DND-41 (cell line): ENCODE measurements at places on chromosomes 3 and 15.

GRCh38 chr15:76730262-76730661 lies 174.9 kb downstream of the SCAPER start:
- DNase-seq: no peak

GRCh38 chr3:172601066-172601832 lies 78.0 kb upstream of the TNFSF10 start:
- DNase-seq: no peak

DNA sequence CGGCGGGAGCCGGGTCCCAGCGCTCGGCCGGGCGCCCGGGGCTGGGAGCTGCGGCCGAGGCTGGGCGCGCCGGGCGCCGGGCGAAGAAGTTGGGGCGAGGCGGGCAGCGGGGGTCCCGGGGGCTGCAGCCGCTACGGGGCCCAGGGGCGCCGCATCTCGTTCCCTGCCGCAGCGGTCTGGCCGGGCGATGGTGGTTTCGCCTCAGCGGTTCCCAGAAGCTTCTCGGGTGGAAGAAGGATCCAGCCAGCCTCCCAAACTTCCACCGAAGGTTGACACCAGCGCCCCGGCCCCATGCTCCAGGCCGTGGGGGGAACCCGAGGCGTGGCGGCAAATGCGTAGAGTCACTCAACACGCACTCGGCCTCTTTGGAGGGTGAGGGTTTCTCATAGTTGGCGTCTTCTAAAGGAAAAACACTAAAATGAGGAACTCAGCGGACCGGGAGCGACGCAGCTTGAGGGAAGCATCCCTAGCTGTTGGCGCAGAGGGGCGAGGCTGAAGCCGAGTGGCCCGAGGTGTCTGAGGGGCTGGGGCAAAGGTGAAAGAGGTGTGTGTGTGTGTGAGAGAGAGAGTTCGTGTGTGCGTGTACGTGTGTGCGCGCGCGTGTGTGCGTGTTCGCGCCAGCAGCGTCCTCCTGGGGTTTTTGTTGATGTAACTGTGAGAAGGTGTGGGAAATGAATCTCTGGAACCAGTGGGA lies 940 bp downstream of the BOC start:
- DNase-seq: no peak

DNA sequence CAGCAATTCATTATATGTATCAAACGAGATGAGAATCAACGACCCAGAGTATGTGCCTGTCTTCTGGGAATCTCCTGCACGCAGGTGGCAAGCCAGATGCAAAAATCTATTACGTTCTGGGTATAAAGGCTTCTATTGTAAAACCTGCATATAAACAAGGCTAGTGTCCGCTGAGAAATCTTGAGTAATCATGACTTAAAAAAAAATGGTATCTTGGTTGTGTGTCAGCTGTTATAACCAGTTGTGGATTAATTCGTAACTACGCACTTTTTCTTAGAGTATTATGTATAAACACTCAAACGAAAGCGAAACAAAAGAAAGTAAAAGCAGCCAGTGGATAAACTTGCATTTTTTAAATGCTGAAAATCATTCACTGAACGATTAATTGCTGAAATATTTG lies 509.1 kb downstream of the RSL24D1 start:
- no peak for DNase-seq

GRCh38 chr15:82298520-82298919 lies 35.9 kb downstream of the SAXO2 start:
- DNase-seq: no peak

DNA sequence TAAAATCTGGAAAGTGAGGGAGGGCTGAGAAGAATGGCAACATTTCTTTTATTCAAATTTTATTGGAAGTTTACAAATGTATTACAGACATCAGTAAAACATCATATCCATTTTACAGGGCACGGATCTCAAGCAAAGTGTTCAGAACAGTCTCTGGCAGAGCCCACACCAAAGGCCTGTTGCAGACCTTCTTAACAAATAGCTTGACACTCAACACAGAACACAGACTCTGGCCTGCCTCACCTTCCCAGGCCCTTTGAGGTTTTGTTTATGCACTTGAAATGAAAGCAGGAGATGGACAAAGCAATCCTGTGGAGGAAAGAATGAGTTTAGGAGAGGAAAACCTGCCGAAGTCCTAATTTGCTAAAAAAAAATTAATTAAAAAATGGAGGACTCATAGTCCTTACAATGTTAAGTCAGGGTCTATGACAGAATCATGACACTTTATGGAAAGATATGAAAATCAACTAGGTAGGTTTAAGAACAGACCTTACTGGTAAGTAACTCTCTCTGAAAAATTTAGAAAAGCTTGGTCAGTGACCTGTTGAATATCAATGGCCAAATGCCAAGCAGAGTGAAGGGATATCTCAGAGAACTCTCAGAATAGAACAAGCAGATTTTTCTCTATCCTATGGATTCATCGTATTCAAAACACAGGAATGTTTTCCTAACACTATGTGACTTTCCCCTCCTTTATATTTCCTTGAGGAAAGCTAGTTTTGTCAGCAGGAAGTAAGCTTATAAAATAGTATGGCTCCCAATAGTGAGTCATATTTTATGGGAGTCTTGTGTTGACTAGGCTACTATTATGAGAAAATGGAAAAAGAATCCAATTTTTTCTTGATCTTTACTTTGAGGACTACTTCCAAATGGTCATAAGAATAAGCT lies 70.8 kb upstream of the PSMD6 start:
- no peak for DNase-seq

DNA sequence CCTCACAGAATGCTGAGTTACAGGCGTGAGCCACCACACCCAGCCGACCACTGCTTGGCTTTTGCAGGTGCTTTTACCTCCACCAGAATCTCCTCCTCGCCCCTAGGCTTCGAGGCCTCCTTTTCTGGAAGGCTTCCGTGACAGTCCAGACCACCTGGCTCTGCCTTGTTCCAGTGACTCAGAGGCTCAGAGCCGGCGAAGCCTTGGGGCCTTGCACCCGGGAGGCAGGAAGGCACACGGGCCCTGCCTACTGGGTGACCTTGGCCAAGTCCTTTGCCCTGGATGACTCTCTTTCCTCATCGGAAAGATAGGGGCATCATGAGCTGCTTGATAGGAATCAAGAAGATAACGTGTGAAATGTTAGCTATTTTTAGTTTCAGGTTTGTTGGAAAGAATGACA lies 31.3 kb upstream of the FURIN start:
- no peak for DNase-seq

DNA sequence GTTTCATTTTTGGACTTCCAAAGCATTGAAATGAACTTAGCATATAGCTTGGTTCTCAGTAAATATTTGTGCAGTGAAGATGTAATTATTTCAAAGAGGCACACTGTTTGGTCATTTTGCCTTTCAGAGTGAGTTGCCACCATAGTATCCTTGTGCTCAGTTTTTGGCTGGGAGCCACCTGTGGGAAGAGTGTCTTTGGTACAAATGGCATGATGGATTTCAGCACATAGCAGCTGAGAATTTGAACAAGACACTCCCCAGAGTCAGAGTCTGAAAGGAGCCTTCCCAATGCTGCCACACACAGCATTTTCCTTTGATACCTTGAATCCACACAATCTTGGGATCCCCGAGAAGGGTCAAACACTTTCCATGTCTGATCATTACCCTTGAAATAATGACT lies 897.2 kb upstream of the ARPP21 start:
- no peak for DNase-seq

DNA sequence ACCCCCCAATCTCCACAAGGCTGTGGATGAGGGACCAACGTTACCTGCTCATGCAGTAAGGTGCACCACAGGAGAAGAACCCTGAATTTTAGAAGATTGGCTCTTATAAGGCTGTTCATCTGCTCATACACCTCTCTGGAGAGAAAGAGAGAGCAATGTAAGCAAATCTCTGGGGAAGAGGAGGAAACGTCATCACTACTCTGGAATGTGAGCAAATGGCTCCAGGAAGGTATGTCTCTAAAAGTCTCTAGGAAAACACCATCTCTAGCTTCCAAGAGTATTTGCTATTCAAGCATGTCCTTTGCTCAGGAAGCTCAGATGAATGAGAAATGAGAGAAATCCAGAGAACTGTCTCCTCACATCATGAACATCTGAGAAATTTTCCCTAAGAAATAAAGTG lies 235.4 kb downstream of the TBL1XR1 start:
- no peak for DNase-seq

GRCh38 chr3:27630885-27631284 lies 91.2 kb downstream of the EOMES start:
- no peak for DNase-seq

DNA sequence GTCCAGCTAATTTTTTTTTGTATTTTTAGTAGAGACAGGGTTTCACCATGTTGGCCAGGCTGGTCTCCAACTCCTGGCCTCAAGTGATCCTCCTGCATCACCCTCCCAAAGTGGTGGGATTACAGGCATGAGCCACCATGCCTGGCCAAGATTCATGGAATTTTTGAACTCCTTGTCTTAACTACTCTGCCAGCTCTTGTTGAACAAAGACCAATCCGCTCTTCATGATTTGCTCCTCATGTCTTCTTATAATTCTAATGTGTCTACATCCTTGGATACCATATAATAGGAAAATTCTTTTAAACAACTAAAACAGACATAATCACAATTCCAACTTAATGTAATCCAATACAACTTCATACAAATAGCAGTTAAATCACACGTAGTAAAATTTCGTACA lies 21.3 kb downstream of the UBA5 start:
- no peak for DNase-seq

- DNase-seq: no peak
Observed at GRCh38 chr15:28901587-28901980, 15.8 kb downstream of the APBA2 start.

DNA sequence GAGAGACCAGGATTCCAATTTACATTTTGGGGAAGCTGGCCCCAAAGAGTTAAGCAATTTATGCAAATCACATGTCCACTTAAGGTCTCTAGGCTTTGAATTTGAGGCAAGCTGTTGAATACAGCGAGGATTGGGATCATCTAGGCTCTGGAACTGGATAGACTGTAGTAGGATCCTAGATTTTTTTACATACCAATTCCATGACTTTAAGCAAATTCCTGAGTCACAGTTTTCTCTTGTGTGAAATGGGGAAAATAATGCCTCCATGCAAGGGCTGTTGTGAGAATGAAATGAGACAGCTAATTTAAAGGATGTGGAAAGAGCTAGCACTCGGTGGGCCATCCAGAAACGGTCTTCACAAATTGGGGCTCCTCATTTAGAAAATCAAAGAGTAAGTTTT lies 103.4 kb downstream of the MINAR1 start:
- no peak for DNase-seq

GRCh38 chr15:48006031-48006511 lies 114.7 kb upstream of the SLC24A5 start:
- DNase-seq: no peak

DNA sequence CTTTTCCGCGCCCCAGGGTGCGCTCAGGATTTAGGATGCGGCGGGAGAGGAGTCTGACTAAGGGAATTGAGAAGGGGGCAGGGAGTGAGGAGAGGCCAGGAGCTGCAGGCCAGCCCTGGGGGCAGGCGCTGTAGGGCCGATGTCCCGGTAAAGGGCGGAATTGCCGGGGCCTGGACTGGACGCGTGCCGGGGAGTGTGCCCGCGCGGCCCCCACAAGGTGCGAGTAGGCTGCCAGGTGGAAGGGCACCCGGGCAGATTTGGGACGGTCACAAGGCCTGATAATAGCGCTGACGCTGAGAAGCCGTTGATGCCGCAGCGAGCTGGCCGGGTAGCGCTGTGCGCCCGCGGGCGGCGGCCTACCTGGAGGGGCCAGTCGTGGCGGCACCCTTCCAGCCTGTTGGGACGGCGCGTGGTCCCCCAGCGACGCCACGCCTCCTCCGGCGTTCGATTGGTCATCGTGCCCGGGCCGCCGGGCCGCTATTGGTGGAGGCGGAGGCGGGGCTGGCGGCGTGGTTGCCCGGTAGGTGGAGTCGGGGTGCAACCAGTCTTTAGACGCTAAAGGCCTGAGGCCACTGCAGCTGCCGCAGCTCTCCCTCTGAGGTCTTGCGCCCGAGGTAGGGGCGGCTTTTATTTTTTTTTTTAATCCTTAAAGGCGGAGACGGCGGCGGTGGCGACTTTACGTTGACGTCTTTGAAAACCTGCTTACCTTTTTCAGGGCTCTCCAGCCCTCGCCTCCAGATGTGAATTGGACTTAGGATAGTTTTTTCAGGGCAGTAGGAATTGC lies 903 bp downstream of the SLC25A38 start:
- DNase-seq: peak; percentile 95

DNA sequence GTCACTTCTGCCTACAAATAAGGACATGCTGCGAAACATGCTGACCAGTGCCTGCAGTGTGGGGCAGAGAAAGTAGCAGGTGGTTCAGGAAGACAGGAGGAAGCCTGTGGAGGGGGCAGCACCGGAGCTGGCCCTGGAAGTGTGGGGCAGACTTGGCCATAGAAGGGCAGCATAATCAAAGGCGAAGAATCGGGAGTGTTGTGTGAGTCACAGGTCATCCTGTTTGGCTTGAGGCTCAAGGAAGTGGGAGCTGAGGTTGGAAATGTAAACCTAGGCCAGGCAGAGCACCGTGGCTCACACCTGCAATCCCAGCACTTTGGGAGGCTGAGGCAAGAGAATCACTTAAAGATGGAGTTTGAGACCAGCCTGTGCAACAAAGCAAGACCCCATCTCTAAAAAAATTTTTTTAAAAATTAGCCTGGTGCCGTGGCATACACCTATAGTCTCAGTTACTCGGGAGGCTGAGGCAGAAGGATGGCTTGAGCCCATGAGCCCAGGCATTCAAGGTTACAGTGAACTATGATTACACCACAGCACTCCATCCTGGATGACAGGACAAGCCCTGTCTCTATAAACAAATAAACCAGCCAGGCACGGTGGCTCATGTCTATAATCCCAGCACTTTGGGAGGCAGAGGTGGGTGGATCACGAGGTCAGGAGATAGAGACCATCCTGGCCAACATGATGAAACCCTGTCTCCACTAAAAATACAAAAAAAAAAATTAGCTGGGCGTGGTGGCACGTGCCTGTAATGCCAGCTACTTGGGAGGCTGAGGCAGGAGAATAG lies 54.0 kb downstream of the FAM43A start:
- DNase-seq: no peak
